ENCODE measurements at places on chromosomes 6 and 20. TPM values are rescaled to one million over a fixed set of nuclear protein-coding genes. Genes with fewer than 3 reads are reported as not detected.

OSER1 gene
- 52.2 TPM for polyA plus RNA-seq

ZC3H12D gene
- 0.02 TPM for polyA plus RNA-seq

ESR1 gene
- polyA plus RNA-seq, result 0.02 TPM

BEND6 gene
- polyA plus RNA-seq, result 9.2 TPM

SLC52A3 gene
- not detected for polyA plus RNA-seq

FRMD1 gene
- polyA plus RNA-seq, result not detected

DNA sequence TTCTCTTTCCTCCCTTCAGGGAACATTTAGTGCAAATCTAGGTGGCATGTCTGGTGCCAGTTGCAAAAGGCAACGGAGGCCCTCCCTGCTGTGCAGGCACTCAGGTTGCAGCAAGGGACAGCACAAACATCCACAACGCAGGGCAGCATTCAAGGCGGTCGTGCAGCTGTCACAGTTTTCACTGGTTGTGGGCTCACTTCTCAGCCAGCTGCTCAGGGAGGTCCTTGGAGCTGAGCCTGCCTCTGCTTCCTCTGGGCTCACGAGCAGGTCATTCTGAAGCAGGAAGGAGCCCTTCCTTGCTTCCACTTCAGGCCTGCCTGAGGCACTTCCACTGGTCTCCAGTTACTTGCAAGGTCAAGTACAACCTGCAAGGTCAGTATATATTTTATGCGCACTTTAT, 3.8 kb upstream of the NPEPL1 start:
- no peak for DNase-seq

DNA sequence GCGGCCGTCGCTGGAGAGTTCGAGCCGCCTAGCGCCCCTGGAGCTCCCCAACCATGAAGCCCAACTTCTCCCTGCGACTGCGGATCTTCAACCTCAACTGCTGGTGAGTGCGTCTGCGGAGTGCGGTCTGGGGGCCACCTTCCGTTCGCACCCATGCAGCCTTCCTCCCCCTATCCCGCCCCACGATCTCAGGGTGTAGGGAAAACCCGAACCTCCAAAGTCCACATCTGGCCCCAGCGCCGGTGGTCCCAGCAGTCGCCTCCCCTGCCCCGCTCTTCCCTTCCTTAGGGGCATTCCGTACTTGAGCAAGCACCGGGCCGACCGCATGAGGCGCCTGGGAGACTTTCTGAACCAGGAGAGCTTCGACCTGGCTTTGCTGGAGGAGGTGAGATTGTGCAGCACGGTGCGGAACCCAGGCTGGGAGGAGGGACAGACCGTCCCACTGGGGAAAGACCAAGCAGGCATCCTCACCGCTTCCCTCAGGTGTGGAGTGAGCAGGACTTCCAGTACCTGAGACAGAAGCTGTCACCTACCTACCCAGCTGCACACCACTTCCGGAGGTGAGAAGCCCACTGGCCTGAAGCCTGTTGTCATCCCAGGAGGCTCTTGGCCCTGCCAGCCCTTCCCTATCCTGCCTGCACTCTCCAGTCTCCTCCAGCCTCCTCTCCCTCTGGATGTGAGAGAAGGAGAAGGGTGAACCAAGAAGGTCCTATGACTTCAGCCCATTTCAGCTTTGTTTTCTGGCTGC, 719 bp downstream of the SMPD2 start:
- no peak for DNase-seq

DNA sequence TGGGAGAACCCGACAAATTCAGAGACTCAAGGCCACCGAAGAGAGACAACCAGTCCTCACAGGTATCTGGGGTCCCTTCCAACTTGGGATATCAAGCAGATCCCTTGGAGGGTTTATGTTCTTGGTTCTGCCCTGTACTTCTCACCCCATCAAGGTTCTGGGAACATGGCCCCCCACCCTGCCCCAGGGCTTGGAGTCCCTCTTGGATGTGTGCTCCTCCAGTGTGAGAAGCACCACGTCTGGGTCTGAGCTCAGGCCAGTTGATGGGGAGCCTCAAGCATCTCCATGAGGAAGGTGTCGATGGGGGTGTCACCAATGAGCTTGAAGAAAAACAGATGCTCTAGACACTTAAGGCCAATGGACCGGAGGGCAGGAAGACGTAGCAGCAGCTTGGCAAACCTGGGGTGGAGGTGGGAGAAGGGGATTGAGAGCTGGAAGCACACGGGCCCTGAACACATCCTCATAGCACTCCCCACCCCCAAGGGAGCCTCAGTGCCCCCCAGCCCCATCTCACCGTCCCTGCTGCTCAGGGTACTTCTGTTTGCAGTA, 2.2 kb upstream of the COL11A2 start:
- DNase-seq, result no peak

GRCh38 chr20:34014878-34015277, 21.2 kb downstream of the RALY start:
- DNase-seq, result no peak

DNA sequence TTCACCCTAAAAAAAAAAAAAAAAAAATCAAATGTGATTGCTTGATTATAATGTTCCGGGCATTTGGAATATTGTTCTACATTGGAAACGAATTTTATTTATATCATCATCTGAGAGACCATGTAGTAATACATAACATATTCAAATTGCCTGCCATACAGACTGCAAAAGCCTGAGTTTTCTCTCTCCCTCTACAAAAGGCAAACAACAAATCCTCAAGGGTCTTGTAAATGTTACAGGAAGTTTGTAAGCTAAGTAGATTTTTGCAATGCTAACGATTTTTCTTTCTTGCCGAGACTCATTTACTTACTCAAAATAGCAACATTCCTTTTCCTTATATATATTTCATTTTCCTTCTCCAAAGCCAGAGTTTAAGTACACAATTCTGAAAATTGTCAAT, 49.0 kb upstream of the HTR1E start:
- DNase-seq, result no peak

DNA sequence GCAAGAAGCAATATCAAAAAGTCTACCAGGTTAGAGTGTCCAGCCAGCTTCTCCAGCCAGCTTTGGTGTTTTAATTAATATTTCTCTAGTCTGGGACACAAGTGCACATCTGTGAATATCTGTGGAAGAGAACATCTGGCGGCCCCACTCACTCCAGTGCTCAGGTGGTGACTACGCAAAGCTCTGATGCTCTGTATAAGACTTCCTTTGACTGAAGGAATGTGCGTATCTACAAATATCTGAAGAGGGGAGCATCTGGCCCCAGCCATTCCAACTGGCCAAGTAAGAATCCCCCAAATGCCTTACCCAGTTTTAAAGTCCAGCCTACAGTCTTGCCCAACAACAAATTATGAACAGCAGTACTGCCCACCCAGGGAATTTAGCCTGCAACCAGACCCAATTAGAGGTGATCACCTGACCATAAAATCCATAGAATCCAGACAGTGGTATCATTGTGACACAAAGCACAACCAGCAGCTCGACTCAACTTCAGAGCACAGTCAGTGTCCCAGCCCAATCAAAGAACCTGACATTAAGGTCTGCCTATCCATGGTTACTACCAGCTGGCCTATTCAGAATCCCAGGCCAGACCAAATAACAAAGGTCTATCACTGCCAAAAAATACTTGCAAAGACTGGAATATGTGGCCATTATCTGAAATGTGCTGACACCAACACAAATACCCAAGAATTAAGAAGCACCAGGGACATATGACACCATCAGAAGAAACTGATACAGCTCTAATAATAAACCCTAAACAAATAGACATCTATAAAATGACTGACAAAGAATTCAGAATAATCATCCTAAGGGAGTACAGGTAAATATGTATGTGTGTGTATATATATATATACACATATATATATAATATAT, 76.1 kb upstream of the MANEA start:
- DNase-seq, result no peak

GRCh38 chr20:38877483-38877882, 48.7 kb upstream of the FAM83D start:
- no peak for DNase-seq

GRCh38 chr20:32535953-32536823, 48.9 kb downstream of the NOL4L start:
- DNase-seq, result no peak

DNA sequence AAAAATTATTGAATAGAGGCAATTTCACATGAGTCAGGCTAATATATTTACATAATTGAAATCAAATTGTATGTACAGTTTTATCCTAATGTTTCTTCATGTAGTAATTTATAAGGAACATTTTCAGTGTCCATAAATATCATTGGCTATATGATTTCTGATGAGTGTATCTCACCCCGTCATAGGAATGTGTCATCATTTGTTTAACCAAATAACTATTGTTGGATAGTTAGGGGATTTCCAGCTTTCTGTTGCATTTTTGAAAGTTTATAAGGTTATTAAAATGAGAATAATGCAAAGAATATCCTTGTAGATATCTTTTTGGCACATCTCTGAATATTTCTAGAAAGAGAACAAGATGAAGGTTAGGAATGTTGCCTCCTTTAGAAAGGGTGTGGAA, 39.0 kb downstream of the SYTL3 start:
- no peak for DNase-seq

GRCh38 chr6:161924516-161925116, 650.8 kb upstream of the AGPAT4 start:
- DNase-seq, result no peak

DNA sequence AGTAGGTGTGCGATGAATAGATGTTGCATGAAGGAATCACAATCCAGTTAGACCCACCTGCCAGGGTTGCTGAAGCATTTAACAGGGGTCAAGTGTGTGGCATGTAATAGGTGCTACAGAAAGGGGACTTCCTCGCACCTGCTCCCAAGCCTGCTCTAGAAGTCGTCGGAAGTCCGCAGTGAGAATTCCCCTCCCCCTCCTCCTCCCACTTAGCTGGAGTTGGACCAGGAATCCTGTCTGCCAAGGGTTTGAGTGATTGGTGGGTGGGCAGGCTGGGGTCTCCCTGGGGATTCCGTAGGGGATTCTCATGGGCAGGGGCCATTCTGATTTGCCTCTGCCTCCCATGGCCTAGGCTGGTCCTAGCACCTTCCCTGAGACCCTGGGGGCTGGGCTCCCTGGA, 10.3 kb downstream of the SCRT2 start:
- no peak for DNase-seq

- no peak for DNase-seq
Measured at GRCh38 chr6:81682858-81683620, 69.4 kb downstream of the TENT5A start.
